Activated T-helper 2 cell treated with anti-CD3 and anti-CD28 coated beads, Interferon-gamma antibody, Interleukin-2, Interleukin-4, amounts not matched to agents 10 μg/mL and 5 μg/mL and 100 μg/mL, durations not matched to agents 14 hours and 24 hours and 36 hours (primary cell): ENCODE measurements at places on chromosomes 5 and 9.

- no peak for DNase-seq
Observed at GRCh38 chr5:13478831-13479465, 465.5 kb downstream of the DNAH5 start.

DNA sequence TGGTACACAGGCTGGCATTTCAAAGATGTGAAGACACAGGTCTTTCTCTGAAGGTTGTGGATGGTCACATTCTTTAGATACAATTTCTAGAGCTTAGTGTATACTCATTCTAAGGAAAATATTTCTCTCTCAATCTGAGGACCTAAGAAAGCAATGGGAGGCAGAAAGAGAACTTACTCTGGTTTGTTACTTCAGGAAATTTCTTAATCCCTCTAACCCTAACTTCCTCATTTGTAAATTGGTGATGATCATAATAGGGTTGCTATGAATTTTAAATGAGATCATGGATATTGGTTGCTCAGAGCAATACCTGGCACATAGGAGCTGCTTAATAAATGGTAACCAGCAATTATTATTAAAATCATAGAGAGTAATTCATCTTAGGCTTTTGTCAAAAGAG is 22.1 kb downstream of the FAM170A start:
- no peak for DNase-seq

DNA sequence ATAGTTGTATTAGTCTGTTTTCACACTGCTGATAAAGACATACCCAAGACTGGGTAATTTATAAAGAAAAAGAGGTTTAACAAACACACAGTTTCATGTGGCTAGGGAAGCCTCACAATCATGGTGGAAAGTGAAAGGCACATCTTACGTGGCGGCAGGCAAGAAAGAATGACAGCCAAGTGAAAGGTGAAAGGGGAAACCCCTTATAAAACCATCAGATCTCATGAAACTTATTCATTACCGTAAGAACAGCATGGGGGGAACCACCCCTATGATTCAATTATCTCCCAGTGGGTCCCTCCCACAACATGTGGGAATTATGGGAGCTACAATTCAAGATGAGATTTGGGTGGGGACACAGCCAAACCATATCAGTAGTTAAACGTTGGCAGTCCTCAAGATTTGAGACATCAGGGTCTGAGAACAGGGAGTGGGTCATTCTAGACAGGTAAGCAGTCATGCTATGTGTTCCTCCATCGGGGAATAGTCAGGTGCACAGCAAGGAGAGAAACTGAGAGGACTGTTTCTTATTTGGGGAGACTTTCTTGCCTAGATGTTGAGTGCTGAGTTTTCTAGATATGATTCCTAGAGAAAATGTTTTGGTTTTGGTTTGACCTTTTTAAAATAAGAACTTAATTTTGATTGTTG is 45.8 kb upstream of the ENTREP1 start:
- no peak for DNase-seq

DNA sequence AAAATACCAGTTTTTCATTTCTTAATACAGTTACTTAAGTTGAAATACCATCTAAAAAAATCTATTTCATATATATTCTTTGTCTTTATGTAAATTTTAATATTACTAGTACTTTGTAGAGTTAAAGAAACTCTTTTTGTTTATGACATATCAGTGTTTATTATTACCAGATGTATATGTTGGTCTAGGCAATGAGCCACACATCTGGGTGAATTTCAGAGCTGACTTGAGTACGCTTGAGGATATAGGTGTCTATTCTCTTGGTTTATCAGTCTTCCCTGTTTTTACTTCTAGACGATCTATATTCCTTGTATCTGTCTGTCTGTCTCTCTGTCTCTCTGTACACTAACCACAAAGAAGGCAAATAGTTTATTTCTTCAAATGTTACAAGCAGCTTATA is 2.9 kb downstream of the SMAD5 start:
- DNase-seq: no peak

DNA sequence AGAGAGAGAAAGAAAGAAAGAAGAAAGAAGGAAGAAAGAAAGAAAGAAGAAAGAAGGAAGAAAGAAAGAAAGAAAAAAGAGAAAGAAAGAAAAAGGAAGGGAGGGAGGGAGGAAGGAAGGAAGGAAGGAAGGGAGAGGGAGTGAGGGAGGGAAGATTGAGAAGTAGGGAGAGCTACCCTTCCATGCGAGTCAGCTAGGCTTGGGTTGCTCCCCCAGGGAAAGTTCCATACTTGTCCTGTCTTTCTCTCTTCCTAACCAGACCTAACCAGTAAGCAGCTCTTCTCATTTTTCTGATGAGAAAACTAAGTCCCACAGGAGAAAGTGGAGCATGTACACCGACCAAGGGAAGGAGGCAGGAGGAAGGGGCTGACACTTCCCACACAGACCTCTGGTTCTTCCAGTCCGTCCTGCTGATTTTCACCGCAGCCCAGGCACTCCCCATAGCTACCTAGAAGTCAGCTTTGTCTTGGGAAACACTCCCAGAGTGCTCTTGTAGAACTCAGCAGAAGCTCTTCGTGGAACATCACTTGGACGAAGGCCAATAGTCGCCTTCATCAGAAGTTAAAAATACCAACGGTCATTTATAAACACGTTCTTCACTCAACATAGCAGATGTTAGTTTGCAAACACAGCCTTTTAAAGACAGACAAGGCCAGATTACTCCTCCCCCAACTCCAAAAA is 29.0 kb upstream of the ENTREP1 start:
- no peak for DNase-seq

DNA sequence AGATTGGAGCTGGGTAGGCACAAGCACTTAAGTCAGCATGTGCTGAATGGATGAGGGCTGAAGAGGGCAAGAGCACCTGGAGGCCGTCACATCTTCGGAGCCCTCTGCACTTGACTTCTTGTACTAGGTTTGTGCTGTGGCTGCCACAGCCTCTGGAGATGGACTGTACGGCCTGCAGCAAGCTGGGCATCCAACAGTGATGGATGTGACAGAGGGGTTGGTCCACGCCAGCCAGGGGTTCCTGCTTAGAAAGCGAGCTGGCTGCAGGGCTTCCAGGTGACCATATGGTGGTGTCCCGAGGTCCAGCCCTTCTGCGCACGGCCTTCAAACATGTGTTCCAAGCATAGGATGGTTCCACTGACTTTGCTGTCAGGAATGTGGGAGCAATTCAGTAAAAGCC is 65.1 kb upstream of the PHYKPL start:
- DNase-seq: no peak

DNA sequence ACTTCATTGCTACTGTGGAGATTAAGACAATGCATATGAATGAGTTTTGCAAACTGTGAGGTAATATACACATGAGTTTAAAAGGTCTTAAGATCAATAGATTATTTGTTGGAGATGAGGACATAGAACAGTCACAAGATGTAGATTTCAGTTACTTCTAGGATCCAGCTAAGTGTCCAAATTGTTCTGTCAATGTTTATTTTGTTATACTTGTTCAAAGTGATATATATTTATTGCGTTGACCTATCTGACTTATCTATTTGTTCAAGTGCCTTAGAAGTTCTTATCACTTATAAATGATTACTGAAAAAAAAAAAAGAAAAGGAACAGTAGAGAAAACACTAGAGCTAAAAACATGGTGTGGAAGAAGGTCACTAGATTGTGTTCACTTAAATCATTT is 75.6 kb upstream of the GRIN3A start:
- no peak for DNase-seq

GRCh38 chr9:106218854-106219253 is 524.5 kb downstream of the TMEM38B start:
- DNase-seq: no peak

DNA sequence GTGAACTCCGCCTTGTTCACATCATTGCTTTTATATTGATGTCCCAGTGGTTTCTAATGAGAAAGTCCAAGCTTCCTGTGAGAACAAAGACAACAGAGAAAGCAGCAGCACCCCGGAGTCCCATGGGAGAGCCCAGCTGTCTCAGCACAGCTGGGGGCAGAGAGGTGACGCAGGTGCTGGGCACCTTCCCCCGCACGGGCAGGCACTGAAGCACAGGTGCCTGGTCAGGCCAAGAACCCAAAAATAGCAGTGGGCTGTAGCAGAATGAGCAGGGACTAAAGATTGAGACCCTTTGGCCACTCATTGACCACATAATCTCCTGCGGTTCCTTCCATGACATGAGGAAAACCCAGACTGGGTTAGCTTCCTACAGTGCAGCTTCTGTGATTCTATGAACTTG is 18.8 kb downstream of the SRD5A1 start:
- DNase-seq: no peak

GRCh38 chr9:35186524-35186923 is 24.7 kb downstream of the UNC13B start:
- no peak for DNase-seq

DNA sequence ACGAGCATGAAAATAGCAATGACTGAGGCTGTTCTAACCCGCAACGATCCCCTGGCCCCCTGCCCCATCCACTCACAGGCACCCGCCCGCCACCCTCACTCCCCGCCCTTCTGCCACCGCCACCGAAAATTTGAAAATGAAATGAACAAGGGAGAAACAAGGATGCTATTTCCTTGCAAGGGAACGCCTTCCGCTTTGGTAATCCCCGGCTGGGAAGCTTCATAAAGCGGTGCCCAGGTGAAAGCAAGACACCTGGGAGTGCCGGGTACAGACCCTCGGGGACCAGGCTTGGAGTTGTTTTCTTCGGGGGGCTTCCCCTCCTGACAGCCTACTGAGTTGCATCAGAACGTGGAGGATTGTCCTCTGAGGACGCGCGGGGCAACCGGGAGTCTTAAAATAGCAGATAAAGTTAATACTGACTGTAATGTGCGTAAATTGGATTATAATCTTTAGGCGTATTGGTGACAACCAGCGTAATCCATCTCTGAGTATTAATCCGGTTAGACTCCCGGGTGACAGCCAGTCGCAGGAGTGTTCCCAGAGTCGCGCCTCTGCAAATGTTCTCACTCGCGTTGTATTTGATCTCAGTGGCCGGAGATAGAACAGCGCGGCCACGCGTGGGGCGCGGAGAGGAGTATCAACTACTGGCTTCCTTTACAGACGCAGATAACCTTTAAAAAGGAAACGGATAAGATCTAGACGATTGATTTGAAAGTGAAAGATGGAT is 885 bp upstream of the MLLT3 start:
- DNase-seq: peak; percentile 65

DNA sequence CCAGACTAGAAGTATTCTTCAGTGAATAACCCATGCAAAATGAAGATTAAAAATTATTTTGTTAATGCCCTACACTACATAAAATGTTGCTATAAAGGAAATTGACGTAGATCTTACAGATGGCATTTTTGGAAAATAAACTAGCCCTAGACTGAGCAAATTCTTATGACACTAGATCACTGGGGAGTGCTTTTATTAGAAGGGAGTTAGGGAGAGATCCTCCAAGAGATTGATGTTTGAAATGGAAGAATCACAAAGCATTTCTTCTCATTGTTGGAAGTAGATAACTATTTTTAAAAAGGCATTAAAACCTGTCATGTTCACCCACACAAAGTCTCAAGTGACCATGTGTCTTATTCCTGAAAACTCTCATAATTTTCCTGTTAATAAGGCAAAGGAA is 351.1 kb upstream of the TLE4 start:
- no peak for DNase-seq

DNA sequence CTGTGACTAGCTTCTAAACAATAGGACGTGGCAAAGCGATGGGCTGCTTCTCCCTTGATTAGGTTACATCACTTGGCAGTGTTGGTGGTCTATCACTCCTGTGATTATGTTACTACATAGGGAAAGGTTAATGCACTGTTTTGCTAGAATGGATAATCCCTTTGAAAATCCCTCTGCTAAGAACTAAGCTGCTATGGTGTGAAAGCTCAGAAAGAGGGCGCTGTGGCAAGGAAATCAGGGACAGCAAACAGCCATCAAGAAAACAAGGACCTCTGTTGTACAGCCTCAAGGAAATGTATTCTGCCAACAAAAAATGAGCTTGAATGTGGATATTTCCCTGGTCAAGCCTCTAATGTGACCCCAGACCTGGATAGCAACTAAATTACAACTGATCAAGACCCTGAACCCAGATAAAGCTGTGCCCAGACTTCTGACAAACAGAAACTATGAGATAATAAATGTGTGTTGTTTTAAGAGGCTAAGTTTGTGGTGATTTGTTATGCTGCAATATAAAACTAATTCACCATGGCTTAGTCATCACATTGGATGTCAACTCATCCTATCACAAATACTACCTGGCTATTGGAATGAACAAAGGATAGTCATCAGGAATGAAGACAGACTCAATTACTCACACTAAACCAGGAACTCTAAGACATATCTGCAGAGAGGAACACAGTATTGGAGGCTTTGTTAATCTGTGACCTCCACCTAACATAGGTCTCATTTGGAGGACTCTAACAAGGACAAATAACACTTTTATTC is 1215.9 kb downstream of the EFNA5 start:
- DNase-seq: no peak

- DNase-seq: no peak
Observed at GRCh38 chr9:133822430-133823065, 84.4 kb upstream of the SARDH start.

- DNase-seq: no peak
Observed at GRCh38 chr5:55364537-55365055, 56.8 kb downstream of the MTREX start.

DNA sequence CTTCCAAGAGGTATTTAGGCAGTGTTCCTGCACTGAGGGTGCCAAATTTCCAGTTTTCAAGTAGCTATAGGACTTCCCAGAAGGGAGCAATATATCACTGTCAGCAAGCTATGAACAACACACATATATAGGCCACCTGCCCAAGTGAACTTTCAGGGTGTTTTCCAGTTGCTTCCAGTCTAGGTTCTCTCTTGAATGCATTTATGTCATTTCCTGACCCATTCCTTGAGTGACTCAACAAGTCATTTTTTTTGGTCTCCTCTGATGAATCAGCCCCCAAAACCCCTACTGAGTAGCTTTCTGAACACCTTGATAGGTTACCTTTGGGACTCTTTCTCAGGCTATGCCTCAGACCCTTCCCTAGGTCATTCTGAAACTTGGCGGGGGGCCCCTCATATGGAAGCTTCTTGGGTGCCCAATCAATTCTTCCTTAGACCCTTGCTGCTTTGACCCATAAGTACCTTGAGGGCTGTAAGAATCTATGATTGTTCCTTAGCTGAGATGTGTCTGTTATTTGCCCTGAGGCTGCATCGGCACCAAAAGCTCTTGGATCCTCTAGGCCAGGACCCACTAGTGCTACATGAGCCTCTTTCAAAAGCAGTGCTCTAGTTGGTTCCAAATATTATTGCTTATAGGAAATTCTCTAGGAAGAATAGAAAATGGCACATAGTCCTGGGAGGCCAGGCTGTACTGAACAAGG is 12.4 kb downstream of the DNAJB5 start:
- DNase-seq: no peak

- no peak for DNase-seq
Observed at GRCh38 chr5:158958021-158958994, 141.4 kb downstream of the EBF1 start.
